D721Med (cell line): ENCODE measurements at places on chromosomes 6 and 20.

DNA sequence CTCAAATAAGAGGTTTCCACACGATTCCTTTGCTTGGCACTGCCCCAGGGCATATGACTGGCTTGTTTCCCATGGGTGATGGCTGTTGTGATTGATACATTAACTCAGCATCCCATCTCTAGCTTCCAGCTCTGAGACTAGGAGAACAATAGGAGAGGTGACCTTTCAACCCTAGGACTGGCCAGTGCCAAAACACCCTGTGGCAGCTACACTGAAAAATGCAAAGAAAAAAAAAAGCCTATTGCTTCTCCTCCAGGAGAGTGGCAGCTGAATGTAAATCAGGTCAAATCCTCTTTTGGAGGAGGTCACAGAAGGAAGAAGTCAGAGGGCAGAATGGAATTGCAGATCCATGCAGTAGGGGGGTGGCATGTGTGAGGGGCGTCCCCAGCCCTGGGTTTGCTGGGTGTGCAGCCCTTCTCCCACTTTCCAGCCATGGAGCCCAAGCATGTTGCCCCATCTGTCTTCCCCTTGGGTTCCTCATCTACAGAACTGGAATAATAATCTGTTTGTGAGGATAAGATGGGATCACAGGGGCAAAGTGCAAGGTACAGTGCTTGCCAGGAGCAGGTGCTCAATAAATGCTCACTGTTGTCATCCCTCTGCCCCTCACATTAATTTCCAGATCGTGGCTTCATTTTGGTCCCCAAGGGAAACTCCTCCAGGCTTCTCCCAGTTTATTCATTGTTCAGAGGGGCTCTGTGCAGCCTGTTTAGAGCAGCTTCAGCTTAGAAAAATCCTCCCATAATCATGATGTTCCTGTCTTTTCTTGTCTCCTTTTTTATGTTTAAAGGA, 245.0 kb upstream of the RIN2 start:
- no peak for DNase-seq

GRCh38 chr6:5478380-5478779, 217.1 kb downstream of the FARS2 start:
- DNase-seq = no peak

GRCh38 chr6:163897030-163897429, 482.5 kb downstream of the QKI start:
- no peak for DNase-seq

- DNase-seq = no peak
These were observed 123.8 kb upstream of the DOK5 start for GRCh38 chr20:54351371-54352136.

DNA sequence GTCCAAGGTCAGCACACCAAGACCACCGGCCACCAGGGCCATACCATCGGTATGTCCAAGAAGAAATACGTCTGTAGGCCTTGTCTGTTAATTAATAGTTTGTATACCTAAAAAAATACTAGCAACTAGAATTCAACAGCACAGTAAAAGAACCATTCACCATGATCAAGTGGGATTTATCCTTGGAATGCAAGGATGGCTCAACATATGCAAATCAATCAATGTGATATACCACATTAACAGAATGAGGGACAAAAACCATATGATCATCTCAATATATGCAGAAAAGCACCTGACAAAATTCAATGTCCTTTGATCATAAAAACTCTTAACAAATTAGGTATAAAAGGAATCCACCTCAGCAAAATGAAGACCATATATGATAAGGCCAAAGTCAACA, 24.4 kb downstream of the RPP40 start:
- no peak for DNase-seq

GRCh38 chr20:37873884-37874283, 29.0 kb upstream of the VSTM2L start:
- no peak for DNase-seq

GRCh38 chr6:166330612-166331011, 11.7 kb downstream of the SFT2D1 start:
- no peak for DNase-seq
